Nephron progenitor cell (in vitro differentiated cells): ENCODE measurements at places on chromosomes 3 and 15.

GRCh38 chr3:50450209-50450921, 53.1 kb downstream of the CACNA2D2 start:
- peak; percentile 65 for DNase-seq
- H3K4me1 ChIP-seq = peaks cover 80% of the 10 kb centered on the region
- no peaks in the 10 kb centered on the region for H3K36me3 ChIP-seq
- H3K27me3 ChIP-seq = peaks cover 22% of the 10 kb centered on the region

DNA sequence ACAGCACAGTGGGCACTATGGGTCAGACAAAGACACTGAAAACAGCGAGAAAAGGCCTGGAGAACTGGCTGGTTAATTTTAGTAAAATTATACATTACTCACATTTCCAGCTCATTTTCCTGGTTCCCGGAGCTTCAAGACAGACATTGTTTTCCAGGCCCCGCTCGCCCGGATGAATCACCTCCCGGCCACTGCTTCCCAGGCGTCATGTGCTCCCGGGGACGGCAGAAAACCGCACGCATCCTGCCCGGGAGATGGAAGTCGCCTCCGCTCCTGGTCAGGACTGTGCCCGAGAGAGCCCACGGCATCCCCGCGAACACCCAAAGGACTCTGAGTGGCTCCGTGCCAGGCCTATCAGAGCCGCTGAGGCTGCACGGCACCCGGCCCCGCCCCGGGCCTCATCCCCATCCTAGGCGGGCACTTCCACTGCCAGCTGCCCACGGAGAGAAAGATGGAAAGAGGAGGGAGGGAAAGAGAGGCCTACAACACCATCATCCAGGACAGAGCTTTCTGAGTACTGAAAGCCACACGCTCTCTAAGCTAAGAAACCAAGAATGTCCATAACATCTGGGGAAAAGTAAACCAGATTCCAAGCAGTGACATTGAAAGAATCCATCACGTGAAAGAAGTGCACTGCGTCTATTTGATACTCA, 75.1 kb downstream of the VGLL4 start:
- no peak for DNase-seq
- H3K27ac ChIP-seq = peak overlapping the region; percentile 69
- H3K4me3 ChIP-seq = no peak overlapping the region
- peaks cover 60% of the 10 kb centered on the region for H3K36me3 ChIP-seq
- no peaks in the 10 kb centered on the region for H3K27me3 ChIP-seq
- peaks cover 55% of the 10 kb centered on the region for H3K4me1 ChIP-seq

DNA sequence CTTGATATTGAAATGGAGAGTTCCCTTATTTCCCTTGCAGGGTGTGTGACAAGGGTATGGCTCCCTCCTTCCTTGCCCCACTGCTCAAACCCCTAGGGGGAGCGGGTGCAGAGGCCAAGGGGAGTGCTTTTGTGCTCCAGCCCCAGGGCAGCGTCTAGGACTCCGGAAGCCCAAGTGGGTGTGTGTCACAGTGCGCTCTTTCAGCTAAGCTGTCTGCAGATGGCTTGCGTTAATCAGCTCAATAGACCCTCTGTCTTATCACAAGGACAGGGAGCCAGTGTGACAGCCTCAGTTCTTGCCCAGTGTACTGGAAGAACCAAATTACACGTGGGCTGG, 523.6 kb upstream of the LMCD1 start:
- H3K27ac ChIP-seq = no peak overlapping the region
- no peaks in the 10 kb centered on the region for H3K27me3 ChIP-seq
- DNase-seq = no peak

DNA sequence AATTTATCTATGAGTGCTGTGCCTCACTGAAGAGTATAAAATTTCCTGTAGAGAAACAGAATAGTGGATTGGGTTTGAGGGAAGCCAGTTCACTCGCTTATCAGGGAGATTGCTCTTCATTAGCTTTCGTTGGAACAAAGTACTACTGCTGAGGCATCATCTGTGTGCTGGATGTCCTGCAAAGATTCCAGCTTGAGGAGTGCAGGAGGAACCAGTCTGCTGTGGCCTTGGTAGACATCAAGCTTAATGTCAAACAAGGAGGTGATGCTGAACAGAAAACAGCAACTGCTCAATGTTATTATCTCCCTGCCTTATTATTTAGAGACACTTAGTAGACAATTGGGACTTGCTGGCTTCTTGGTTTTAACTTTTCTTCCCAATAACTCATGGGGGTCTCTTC, 297.5 kb upstream of the DPH6 start:
- no peaks in the 10 kb centered on the region for H3K27me3 ChIP-seq
- no peak overlapping the region for H3K4me3 ChIP-seq
- H3K36me3 ChIP-seq = no peaks in the 10 kb centered on the region

DNA sequence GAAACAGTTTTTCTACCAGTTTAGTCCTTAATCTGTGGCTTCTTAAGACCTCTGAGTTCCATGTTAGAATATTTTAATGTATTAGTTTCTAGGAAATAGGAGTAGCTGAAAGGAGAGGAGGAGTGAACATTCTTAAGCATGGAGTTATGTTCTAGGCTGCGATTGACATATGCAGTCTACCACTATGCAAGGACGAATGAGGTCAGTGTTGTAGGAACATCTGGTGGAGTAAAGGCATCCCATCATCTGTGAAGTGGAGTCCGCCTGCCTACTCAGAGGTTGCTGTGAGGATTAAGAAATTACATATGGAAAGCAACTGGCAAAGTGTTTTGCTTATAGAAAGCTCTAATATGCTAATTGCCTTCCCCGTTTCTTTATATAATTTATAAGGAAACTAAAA, 45.1 kb downstream of the SNAPC5 start:
- H3K27me3 ChIP-seq = no peaks in the 10 kb centered on the region
- H3K27ac ChIP-seq = no peak overlapping the region
- H3K36me3 ChIP-seq = peaks cover 37% of the 10 kb centered on the region
- no peaks in the 10 kb centered on the region for H3K4me1 ChIP-seq

DNA sequence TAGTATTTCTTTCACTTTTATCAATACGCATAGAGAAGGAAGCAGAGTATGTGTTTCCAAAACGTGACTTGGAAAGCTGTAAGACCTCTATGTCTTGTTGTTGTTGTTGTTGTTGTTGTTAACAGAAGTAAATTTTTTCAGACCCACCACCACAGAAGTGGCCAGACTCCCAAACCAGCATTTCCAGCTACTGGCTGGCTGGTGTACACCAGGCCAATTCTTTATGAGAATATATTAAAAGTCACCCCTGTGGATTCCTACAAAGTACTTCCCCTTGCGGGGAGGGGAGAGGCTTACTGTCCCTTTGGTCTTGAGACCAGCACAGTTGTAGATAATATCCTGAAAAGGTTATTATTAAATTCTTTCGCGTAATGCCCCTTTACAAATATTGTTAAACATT, 1.6 kb upstream of the FOXP1 start:
- H3K36me3 ChIP-seq = peaks cover 12% of the 10 kb centered on the region
- peak overlapping the region; percentile 91 for H3K4me3 ChIP-seq
- H3K27me3 ChIP-seq = peaks cover 4% of the 10 kb centered on the region

DNA sequence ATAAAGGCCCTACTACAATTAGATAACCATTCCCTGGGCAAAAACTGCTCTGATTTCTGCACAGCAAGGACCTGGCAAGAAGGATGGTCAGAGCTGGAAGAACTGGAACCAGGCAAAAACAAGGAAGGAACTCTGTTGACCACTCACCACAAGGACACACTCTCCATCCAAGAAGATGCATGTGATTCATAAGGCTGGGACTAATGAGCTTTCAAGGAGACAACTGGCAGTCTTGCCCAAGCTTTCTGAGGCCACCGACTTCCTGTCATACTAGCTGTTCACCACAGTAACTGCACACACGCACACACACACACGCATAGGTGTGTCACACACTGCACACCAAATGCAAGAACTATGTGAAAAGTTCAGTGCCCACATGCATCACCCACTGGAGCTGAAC, 256.6 kb downstream of the OCA2 start:
- DNase-seq = no peak
- no peaks in the 10 kb centered on the region for H3K36me3 ChIP-seq
- peaks cover 7% of the 10 kb centered on the region for H3K27me3 ChIP-seq
- peaks cover 16% of the 10 kb centered on the region for H3K4me1 ChIP-seq
- H3K4me3 ChIP-seq = no peak overlapping the region

GRCh38 chr3:127899766-127900165, 15.3 kb upstream of the KBTBD12 start:
- H3K4me3 ChIP-seq = no peak overlapping the region
- no peak overlapping the region for H3K27ac ChIP-seq
- H3K27me3 ChIP-seq = no peaks in the 10 kb centered on the region
- DNase-seq = no peak
- no peaks in the 10 kb centered on the region for H3K36me3 ChIP-seq
- H3K4me1 ChIP-seq = peaks cover 13% of the 10 kb centered on the region

DNA sequence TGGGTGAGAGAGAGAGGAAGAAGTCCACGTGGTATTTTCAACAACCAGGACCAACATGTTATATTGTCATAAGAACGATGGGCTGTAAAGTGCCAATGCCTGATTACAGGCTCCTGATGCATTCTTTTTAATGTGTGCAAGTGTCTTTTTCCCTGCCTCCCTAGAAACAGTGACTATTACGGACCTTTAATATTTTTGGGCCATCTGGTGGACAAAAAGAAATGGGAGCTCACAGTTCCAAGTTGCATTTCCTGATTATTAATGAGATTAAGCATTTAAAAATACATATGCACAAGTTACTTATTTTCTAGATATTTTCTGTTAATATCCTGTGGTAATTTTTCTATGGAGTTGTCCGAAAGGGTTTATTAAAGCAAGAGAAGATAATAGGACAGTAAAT, 530.2 kb downstream of the NR2F2 start:
- peaks cover 7% of the 10 kb centered on the region for H3K27me3 ChIP-seq
- DNase-seq = no peak
- no peak overlapping the region for H3K27ac ChIP-seq
- H3K4me3 ChIP-seq = no peak overlapping the region
- H3K4me1 ChIP-seq = peaks cover 23% of the 10 kb centered on the region
- H3K36me3 ChIP-seq = peaks cover 7% of the 10 kb centered on the region

GRCh38 chr15:26572602-26573350, 200.1 kb downstream of the GABRB3 start:
- no peak overlapping the region for H3K27ac ChIP-seq
- no peak overlapping the region for H3K4me3 ChIP-seq
- no peaks in the 10 kb centered on the region for H3K36me3 ChIP-seq

DNA sequence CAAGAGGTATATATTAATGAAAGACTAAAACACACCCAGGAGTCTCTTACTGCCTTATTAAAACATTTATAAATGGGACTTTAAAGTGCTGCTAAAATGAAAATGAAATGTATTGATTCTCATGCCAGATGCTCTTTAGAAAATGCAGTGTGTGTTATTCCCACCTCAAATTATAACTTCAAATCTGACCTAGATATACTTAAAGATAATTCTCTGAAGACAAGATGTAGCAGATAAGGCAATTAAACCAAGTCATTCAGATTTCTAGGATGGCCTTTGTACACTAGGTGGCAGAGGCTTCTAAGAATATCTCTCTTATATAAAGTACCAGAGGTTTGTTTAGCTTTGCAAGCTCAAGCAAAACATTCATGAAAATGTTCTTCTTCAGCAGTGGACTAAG, 26.9 kb upstream of the GOLGA8B start:
- no peaks in the 10 kb centered on the region for H3K36me3 ChIP-seq
- H3K27ac ChIP-seq = no peak overlapping the region
- DNase-seq = no peak
- no peak overlapping the region for H3K4me3 ChIP-seq
- H3K27me3 ChIP-seq = peaks cover 28% of the 10 kb centered on the region

DNA sequence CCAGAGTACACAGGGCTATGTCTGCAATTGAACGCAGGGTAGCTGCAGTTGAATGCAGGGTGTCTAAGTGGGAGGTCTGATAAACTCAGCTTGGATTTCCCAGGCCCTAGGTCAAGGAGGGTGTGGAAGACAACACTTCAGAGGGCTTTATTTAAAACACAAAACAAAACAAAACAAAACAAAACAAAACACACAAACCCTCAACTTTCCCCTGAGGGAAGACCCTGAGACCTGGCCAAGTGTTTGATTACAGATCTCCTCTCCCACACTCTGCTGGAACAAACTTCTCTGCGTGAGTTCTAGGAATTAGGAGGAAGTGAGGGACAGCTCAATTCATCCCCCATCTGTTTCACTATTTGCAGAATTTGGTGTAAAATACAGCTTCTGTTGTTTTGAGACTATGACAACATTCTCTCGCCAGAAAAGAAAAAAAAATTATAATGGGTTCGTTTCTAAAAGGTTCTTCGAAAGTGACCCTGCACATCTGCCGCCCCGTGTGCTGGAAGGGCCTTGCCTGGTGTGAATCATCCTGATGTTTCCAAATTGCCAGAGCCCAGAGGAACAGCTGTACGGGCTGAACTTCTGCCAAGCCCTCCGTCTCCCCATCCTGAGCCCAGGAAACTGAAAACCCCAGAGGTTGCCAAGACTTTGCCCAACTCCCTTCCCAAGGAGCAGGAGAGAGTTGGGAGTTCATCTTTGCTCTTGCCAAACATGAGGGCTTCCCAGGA, 73.3 kb upstream of the RAD18 start:
- no peak for DNase-seq
- H3K4me3 ChIP-seq = no peak overlapping the region
- no peak overlapping the region for H3K27ac ChIP-seq
- H3K27me3 ChIP-seq = peaks cover 24% of the 10 kb centered on the region
- peaks cover 18% of the 10 kb centered on the region for H3K4me1 ChIP-seq

- H3K27ac ChIP-seq = no peak overlapping the region
- peak; percentile 28 for DNase-seq
- H3K27me3 ChIP-seq = no peaks in the 10 kb centered on the region
- no peaks in the 10 kb centered on the region for H3K36me3 ChIP-seq
These were observed 664 bp upstream of the PIK3CA start for GRCh38 chr3:179147514-179147872.

DNA sequence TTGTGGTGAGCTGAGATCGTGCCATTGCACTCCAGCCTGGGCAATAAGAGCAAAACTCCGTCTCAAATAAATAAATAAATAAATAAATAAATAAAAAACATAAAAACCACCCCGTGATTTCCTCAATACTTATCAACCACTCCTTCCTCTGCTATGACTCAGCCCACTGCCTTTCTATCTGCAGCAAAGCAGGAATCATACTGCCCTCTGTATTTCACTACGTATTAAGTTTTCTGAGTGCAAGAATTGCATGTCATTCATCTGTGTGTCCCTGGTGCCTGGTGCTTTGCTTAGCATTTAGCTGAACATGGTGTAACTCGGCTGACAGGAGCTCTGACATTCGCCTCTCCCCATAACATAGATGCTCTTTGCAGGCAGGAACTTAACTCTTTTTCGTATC, 7.1 kb downstream of the LSG1 start:
- no peaks in the 10 kb centered on the region for H3K4me1 ChIP-seq
- peaks cover 50% of the 10 kb centered on the region for H3K36me3 ChIP-seq
- no peaks in the 10 kb centered on the region for H3K27me3 ChIP-seq
- H3K4me3 ChIP-seq = no peak overlapping the region
- H3K27ac ChIP-seq = no peak overlapping the region

DNA sequence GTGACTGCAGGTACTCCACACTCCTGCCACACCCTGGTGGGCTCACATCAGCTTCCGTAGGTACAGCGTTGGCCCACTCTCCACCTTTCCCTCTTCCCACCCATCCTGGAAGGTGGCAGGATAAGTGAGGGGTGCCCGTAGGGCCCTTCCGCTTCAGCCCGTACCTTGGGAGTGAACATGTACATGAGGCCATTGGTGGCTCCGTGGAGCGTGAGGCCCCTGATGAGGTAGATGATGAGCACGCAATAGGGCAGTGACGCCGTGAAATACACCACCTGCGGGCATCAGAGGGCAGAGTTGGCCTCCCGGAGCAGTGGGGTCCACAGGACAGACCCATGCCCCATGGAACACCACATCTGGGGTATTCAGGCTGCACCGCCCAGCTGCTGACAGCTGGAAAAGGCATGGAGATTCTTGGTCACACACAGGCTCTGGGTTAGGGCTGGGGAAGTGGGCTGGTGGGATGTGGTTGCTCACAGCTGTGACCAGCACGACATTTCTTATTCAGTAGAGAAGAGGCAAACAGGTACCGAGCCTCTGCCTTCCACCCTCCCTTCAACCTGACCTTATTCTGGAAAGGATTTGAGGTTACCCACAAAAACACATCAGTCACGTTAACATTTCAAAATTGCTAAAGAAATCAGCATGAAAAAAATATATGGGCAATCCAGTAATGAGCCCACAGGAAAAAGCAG, 23.8 kb downstream of the SLC6A20 start:
- DNase-seq = no peak
- no peaks in the 10 kb centered on the region for H3K36me3 ChIP-seq
- no peak overlapping the region for H3K27ac ChIP-seq
